ENCODE measurements at places on chromosomes 7 and 10.

GRCh38 chr10:48287417-48288391 is 13.2 kb upstream of the FRMPD2 start:
- DNase-seq: no peak

GRCh38 chr7:139752604-139753003 is 25.2 kb downstream of the HIPK2 start:
- no peak for DNase-seq

DNA sequence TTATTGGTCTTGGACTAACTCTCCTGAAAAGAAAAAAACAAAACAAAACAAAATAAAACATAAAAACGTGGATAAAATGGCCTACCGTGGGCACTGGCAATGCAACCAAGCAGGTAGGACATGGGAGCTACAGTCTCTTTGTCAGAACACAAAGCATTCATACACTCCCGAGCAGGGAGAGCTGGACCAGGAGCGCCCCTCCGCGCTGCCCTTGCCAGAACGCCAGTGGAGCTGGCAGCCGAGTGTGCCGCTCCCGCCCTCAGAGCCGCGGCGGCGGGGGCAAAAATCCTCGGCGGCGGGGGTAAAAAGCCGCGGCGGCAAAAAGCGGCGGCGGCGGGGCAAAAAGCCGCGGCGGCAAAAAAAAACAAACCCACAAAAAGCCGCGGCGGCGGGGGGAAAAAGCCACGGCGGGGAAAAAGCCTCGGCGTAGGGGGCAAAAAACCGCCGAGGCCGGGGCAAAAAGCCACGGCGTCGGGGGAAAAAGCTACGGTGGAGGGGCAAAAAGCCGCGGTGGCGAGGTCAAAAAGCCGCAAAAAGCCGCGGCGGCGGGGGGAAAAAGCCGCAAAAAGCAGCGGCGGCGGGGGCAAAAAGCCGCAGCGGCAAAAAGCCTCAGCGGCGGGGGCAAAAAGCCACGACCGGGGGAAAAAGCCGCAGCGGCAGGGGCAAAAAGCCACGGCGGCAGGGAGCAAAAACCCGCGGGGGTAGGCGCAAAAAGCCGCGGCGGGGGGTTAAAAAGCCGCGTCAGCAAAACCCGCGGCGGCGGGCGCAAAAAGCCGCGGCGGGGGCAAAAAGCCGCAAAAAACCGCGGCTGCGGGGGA is 418.1 kb downstream of the ZNF716 start:
- no peak for DNase-seq

- no peak for DNase-seq
Observed at GRCh38 chr10:32068569-32068968, 12.3 kb upstream of the KIF5B start.

GRCh38 chr10:92867235-92867634 is 18.9 kb downstream of the EXOC6 start:
- DNase-seq: no peak

Data from activated CD4-positive, alpha-beta T cell treated with anti-CD3 and anti-CD28 coated beads, Interleukin-2, amount 50 U/mL, for 1 hour (primary cell).